ENCODE measurements at places on chromosomes 1 and 21. TPM values are rescaled to one million over a fixed set of nuclear protein-coding genes. Genes with fewer than 3 reads are reported as not detected.

Gene FASLG
- not detected for total RNA-seq

Gene URB1
- 28.9 TPM for total RNA-seq

Gene HENMT1
- total RNA-seq, result 6.7 TPM

Gene OR2AK2
- total RNA-seq, result not detected

Gene ADORA1
- total RNA-seq, result 0.31 TPM

Gene DENND2C
- total RNA-seq, result 6.2 TPM

Gene VAV3
- total RNA-seq, result 0.31 TPM

Gene SCCPDH
- total RNA-seq, result 4.7 TPM

Gene KCNQ4
- 0.08 TPM for total RNA-seq

Gene TPTE
- not detected for total RNA-seq

Gene SASS6
- total RNA-seq, result 4.5 TPM

Gene FCRL4
- total RNA-seq, result not detected

Gene IL10
- not detected for total RNA-seq

Gene DNAJC11
- total RNA-seq, result 23.2 TPM

Gene KCNJ15
- 36.6 TPM for total RNA-seq

Gene XPR1
- 21.9 TPM for total RNA-seq

Gene COL24A1
- not detected for total RNA-seq

Gene GBP6
- 0.61 TPM for total RNA-seq

Gene DDR2
- total RNA-seq, result 6.1 TPM

Gene LHX8
- total RNA-seq, result not detected

Gene LRRC71
- not detected for total RNA-seq

Gene OR6Y1
- total RNA-seq, result not detected

Gene S100A9
- 1,435 TPM for total RNA-seq

Gene MPL
- total RNA-seq, result 0.34 TPM

Gene OR2T2
- not detected for total RNA-seq

Gene WDR64
- not detected for total RNA-seq

Gene PAX7
- not detected for total RNA-seq

Gene FNBP1L
- 6.2 TPM for total RNA-seq

Gene PALMD
- 5.4 TPM for total RNA-seq

Gene ESRRG
- 0.04 TPM for total RNA-seq

Gene CDC42SE1
- total RNA-seq, result 87.9 TPM

Gene AIM2
- not detected for total RNA-seq

Gene TTC22
- 10.6 TPM for total RNA-seq

Gene RUNX3
- total RNA-seq, result 0.15 TPM

Gene ACOT11
- 7.0 TPM for total RNA-seq

Gene SH2D1B
- not detected for total RNA-seq

Gene REN
- not detected for total RNA-seq

Gene FLG2
- total RNA-seq, result not detected

Measured in hair follicular keratinocyte (primary cell).